ENCODE measurements at places on chromosomes 7 and 10.
A peak's percentile ranks its signal among the peaks of the same experiment; 100 is the strongest.

DNA sequence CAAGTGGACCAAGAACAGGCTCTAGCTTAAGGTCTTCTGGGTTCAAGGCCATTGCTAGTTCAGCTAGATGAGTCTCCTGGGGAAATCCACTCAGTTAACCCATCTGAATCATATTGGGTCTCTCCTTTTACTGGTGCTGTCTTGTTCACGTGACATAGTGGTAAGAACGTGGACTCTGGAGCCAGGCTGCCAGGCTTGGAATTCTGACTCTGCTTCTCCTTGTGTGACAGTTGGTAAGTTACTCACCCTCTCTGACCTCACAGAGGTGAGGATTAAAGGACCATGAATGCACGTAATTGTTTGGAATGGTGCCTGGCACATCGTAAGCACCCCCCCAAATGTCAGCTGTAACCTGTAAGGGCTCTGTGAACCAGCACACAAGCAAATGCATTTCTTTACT is 9.7 kb upstream of the CALU start:
- no peak for DNase-seq

- DNase-seq, result no peak
These were observed 49.8 kb downstream of the HTR5A start for GRCh38 chr7:155119801-155120382.

DNA sequence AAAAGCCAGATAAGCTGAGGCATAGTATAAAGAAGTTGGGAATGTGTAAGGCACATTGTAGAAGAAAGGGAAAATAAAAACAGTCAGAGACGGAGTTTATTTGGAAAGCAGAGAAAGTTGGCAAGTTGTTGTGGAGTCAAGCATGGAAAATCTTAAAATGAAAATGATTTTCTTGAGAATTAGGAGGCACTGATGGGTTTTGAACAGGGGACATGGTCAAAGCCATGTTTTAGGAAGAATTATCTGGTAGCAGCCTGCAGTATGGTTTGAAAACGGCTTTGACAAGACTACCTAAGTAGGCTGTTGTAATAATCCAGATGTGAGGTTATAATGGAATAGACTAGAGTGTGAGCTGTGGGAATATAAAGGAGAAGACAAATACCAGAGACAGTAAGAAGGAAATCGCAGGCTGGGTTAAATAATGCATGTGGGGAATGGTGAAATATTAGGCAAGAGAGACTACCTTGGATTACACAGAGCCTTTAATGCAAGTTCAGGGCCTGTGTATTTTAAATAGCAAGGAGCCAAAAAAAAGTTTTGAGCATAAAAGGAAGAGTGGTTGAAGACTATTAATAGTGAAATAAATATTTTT is 130.4 kb upstream of the MEOX2 start:
- DNase-seq, result no peak

- no peak for DNase-seq
These were observed 298.3 kb downstream of the CNTNAP2 start for GRCh38 chr7:146414937-146415336.

DNA sequence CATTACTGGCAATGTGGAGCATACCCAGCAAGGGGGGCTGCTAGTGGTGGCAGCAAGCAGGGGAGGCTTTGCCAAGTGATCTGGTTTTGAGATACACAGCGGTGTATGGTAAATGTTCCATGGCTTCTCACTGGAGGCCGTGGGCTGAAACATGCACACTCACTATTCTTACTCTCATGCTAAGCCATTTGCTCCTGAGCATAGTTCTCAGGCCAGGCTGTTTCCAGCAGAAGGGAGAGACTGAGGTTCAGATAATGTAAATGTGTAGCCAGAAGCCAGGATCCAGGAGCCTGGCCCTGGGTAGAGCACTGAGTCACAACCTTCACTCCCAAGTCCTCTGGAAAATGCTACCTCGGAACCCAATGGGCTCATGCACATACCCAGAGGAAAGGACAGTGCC is 757.9 kb downstream of the GRID1 start:
- DNase-seq, result no peak

DNA sequence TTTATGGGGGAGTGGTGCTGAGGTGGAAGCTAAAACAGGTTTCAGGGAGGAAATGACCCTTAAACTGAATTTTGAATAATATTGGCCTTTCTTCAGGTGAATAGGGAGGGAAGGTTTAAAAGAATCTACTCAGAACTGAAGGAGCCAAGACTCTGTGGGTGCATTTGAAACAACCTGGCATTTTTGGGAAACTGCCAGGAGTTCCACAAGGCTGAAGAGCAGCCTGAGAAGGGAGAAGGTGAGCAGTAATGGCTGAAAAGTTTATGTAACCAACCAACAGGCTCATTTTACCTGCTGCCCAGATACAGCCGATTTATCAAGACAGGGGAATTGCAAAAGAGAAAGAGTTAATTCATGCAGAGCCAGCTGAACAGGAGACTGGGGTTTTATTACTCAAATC is 4.0 kb upstream of the PANK1 start:
- DNase-seq, result no peak

GRCh38 chr10:108445746-108446145 is 1281.2 kb upstream of the SORCS1 start:
- DNase-seq, result no peak

GRCh38 chr7:110557-111232 is 81.7 kb upstream of the FAM20C start:
- DNase-seq, result no peak

DNA sequence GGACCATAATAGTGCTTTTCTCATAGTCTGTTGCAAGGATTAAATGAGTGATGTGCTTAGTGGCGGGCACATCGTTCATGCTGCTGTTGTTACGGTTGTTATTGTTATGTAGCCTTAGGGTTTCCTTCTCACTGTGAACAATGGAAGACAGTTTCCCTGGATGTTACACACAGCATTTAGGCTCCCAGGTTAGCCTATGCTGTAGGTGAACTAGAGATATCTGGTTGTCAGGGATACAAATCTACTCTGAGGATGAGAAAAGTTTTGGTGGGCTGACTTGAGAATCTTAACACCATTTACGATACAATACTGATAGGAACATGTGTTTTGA is 14.7 kb downstream of the SH3PXD2A start:
- DNase-seq, result no peak

DNA sequence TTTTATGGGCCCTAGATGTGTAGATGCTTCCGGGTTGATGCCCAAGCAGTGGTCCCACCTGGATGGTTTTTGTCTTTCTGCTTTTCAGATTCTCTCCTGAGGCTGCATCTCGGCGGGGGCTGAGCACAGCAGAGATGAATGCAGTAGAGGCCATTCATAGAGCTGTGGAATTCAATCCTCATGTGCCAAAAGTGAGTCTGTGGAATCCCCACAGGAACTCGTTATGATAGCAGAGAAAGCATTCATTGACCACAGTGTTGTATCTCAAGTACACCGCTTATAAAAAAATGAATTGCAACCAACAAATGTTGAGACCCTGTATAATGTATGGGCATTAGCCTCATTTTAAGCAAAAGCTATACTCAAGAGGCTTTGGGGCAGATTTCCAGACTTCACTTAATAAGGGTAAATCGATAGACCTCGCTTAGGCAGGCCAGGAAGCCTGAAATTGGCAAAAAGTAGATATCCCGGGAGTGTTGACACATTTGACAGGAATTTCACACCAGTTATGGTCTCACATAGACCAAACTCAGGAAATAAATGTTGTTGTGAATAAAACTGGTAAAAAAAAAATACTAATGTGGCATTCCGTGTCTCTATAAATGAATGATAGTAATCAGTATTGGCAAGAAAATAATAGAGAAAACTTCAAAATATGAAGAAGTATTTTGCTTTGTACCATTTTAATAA is 132.0 kb downstream of the WNT2 start:
- DNase-seq, result no peak

DNA sequence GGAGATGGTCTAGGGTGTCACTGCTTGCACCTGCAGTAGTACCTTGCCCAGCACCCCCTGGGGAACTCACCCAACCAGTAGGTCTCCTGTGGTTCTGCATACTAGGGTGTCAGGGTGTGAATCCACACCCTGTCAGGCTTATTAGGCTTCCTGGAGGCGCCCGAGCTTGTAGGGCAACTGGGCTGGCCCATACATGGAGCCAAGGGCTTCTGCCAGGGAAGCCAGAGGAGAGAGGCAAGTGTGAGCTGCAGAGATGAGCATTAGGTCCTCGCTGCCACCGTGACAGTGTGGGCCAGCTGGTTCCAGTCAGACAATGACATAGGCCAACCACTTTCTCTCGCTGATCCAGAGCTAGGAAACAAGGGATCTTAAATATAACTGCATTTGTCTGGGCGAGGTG is 11.2 kb downstream of the MXI1 start:
- DNase-seq, result no peak

GRCh38 chr10:35219891-35220890 is 93.5 kb downstream of the CREM start:
- DNase-seq, result no peak

- no peak for DNase-seq
These were observed 51.3 kb downstream of the MDFIC start for GRCh38 chr7:114973147-114973546.

- DNase-seq, result no peak
These were observed 28.8 kb downstream of the RRP12 start for GRCh38 chr10:97372233-97372875.

DNA sequence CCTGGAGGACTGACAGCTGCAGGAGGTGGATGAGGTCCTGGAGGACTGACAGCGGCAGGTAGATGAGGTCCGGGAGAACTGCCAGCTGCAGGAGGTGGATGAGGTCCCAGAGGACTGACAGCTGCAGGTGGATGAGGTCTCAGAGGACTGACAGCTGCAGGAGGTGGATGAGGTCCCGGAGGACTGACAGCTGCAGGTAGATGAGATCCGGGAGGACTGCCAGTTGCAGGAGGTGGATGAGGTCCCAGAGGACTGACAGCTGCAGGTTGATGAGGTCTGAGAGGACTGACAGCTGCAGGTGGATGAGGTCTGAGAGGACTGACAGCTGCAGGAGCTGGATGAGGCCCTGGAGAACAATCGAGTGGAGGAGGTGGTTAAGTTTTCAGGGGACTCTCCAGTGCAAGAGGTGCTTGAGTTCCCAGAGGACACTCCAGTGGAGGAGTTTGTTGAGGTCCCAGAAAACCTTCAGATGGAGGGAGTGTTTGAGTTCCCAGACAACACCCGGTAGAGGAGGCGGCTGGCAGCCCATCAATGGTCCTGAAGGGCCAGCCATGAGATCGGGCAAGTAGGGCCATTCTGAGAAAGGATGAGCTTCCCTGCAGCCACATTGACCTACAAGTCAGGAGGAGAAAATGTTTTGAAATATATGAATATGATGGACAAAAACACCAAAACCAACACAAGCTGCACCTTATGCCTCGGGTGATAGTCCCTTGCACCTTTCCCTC is 4.7 kb upstream of the EIF5AL1 start:
- no peak for DNase-seq

GRCh38 chr7:1053816-1054370 is 9.5 kb downstream of the GPR146 start:
- peak; percentile 33 for DNase-seq

DNA sequence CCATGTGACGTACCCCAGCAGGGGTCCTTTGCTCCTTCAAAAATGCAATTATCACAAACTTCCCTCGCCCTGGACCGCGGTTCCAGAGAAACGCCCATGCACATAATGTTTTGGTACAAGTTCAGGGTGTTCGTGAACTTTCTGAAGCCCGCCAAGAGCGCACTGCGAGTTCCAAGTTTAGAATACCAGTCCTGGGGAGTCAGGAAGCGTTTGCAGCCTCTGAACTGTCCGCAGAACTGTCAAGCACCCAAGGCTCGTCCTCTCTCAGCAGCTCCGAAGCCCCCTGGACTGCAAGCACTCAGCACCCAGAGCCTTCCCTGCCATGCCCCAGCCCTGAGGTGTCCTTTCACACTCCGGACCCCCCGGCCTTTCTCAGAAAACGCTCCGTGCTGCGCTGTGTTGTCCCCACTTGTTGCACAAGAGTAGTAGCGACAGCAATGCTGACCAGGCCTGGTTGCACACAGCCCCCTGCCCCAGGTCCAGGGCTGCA is 30.3 kb downstream of the CALML3 start:
- DNase-seq, result peak; percentile 37

GRCh38 chr7:116598278-116598677 is 73.4 kb downstream of the CAV1 start:
- DNase-seq, result no peak

GRCh38 chr10:97060441-97061084 is 125.2 kb downstream of the SLIT1 start:
- no peak for DNase-seq

- DNase-seq, result no peak
These were observed 29.2 kb downstream of the ELMO1 start for GRCh38 chr7:37419496-37419895.

DNA sequence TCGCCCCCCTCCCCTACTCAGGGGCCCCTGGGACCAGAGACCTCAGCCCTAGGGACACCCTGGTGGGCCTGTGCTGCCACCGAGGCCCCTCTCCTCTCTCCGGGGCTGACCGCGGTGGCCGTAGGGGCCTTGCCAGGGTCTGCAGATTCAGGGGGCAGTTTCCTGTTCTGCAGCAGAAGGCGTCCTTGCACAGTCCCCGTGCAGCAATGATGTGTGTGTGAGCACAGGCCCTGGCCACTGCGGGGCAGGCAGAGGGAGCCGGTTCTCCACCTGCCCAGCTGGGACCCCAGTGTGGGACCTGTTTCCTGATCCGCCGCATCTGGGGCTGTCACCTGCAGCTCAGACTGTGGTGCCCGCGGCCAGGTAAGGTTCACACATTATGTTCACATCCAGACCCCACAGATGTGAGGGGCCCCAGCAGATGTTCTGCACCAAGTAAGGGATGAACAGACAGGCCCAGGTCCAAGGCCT is 60.7 kb upstream of the DNAJB6 start:
- DNase-seq, result no peak

- DNase-seq, result no peak
These were observed 179.2 kb upstream of the SHH start for GRCh38 chr7:155991470-155991869.

GRCh38 chr7:145928937-145929336 is 187.7 kb upstream of the CNTNAP2 start:
- no peak for DNase-seq

DNA sequence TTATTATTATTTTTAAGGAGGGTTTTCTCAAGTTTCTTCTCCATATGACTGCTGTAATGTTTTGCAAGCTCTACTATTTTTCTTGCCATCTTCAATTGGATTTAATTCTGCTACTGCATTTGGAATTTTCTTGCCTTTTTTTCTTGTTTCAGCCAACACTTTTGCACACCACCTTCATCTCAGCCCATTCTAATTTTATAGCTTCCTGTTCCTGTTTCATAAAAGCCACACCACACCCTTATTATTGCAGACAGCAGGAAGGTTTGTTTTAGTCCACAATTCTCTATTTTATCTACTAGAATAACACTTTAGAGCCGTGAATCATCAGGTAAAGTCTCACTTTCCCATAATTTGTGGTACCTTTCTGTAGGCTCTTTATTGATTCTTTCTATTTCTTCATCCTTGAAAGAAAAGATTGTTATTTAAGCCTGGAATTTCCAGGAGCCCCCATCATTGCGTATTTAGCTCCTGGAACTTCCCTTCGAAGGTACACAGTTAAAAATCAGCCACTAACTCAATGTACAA is 209.3 kb upstream of the TBX20 start:
- no peak for DNase-seq

Data from psoas muscle (tissue), 8 donors.